ENCODE measurements at places on chromosomes 11 and 22.

DNA sequence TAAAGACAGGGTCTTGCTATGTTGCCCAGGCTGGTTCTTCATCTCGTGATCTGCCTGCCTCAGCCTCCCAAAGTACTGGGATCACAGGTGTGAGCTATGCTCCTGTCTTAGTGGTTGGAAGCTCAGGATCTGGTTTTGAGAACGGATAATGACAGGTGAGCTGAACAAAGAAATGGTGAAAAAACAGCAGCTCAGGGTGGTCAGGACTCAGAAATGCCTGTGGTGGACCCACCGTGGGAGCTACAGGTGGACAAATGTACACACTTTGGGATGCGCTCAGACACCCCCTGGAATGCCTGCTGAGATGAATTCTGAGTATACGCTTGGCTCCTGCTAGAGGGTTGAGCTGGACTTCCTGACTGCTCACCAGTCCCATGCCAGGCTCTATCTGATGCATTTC is 9.5 kb downstream of the RFPL1 start:
- DNase-seq: no peak

- no peak for DNase-seq
Observed at GRCh38 chr11:71178076-71178475, 74.3 kb downstream of the SHANK2 start.

- peak; percentile 55 for DNase-seq
Observed at GRCh38 chr11:59556115-59556916, 45.0 kb downstream of the OR4D9 start.

- peak; percentile 52 for DNase-seq
Observed at GRCh38 chr22:33302049-33302545, 243.9 kb upstream of the SYN3 start.

- DNase-seq: no peak
Observed at GRCh38 chr11:46577058-46577457, 16.8 kb downstream of the AMBRA1 start.

- no peak for DNase-seq
Observed at GRCh38 chr11:68469642-68470041, 9.1 kb downstream of the PPP6R3 start.
